ENCODE measurements at places on chromosomes 3 and 15. TPM values are rescaled to one million over a fixed set of nuclear protein-coding genes. Genes with fewer than 3 reads are reported as not detected.

DNA sequence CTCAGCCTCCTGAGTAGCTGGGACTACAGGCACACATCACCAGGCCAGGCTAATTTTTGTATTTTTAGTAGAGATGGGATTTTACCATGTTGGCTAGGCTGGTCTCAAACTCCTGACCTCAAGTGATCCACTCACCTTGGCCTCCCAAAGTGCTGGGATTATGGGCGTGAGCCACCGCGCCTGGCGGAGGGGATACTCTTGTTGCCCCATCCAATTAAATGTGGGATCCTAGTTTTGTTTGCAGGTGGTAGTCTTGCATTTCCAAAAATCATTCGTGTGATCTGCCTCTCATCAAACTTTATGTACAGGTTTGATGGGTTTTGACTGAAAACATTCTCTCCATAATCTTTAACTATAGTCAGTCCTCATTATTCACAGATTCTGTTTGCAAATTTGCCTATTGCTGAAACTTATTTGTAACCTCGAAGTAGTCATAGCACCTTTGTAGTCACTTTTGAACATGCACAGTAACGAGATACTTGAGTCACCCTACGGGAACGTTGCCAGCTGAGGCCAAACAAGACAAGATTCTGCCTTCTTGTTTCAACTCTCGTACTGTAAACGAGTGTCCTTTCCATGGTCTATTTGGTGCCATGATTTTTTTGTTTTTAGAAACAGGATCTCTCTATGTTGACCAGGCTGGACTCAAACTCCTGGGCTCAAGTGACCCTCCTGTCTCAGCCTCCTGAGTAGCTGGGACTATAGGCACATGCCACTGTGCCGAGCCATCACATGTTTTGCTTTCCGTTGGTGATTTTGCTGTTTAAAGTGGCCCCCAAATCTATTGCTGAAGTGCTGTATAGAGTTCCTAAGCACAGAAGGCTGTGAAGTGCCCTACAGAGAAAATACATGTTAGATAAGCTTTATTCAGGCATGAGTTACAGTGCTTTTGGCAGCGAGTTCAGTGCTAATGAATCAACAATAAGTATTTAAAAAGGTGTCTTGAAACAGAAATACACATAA, 8.1 kb upstream of the MAPK6 start:
- DNase-seq: peak; percentile 40

- DNase-seq: no peak
Measured at GRCh38 chr15:51917493-51917892, 54.1 kb downstream of the LEO1 start.

- no peak for DNase-seq
Measured at GRCh38 chr15:52037889-52038505, 19.0 kb downstream of the MAPK6 start.

DNA sequence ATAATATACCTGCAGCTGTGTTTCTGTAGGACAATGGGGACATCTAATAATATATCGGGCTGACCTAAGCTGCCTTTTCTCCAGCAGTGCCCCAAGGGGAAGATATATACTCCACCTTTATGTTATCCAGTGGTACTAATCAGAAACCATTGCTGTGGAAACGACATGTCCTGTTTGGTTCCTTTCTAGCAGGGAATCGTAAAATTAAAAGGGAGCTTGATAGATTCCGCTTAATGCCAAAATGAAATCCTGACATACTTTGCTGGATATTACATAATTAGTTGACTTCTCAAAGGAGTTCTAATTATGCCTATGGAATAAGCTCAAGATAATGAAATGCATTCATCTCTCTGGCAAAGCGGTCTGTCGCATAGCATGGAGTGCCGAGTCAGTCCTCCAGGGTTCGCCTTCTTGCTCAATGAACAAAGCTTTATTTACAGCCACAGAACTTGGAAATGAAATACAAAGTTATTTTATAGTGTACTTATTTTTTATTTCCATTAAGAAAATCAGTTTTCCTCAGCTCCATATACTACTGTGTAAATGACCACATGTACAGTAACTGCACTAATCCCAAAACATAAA, 262.8 kb downstream of the LRTM1 start:
- no peak for DNase-seq

CHRNB4 gene
- total RNA-seq: not detected

RTP3 gene
- not detected for total RNA-seq

SEMA6D gene
- 3.8 TPM for total RNA-seq

Data from psoas muscle (tissue), 8 donors.